Pancreas (tissue), 10 donors: ENCODE measurements at places on chromosomes 3 and 15. TPM values are rescaled to one million over a fixed set of nuclear protein-coding genes. Genes with fewer than 3 reads are reported as not detected.
A peak's percentile ranks its signal among the peaks of the same experiment; 100 is the strongest.

Gene TFG
- total RNA-seq: 48.9 TPM

DNA sequence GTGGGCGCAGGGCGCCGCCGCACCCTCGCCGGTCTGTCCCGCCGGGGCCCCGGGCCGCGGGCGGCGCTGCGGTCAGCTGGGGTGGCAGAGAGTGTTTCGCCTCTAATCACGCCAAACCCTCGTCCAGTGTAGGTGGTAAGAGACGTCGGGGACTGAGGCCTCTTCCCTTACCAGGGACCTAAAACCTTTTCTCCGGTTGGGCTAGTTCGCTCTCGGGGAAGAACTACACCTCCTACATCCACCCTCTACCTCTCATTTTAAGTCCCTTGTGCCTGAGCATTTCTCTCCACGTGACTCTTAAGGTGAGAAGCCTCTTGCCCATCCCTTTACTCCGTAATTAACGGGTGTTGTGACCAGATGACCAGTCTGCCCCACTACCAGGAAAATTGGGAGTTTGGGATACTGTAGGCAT, 520 bp downstream of the TMEM42 start:
- peak overlapping the region; percentile 77 for H3K27ac ChIP-seq
- no peak for DNase-seq
- H3K36me3 ChIP-seq: no peaks in the 10 kb centered on the region
- no peaks in the 10 kb centered on the region for H3K27me3 ChIP-seq

DNA sequence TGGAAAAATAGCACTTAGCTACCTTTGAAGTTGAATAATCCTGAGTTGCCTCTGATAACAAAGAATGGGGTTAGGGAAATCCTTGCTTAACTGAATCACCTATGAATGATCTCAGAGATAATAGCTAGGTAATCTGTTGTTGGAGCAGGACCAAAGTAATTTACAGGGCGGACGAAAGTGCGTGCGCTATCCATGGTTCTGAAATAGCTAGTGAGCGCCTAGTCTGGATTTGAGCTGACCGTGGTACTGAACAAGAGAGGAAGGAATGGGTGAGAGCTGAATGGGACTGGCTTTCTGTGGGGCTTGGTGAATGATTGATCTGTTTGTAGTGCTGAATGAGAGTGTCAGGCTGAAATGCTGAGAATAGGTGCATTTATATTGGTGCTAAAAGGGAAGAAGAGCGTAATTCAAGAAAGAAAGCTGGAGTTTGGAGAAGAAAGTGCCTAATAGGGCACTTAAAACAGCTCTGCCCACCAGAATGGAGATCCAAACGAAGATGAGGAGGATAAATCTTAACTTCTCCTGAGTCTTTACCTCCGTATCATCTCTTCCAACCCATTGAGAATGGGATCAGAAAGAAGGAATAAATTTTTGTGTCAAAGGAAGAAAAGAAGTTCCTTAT, 10.1 kb downstream of the SCN10A start:
- H3K27ac ChIP-seq: no peak overlapping the region
- no peaks in the 10 kb centered on the region for H3K36me3 ChIP-seq
- DNase-seq: peak; percentile 24
- no peaks in the 10 kb centered on the region for H3K4me1 ChIP-seq

DNA sequence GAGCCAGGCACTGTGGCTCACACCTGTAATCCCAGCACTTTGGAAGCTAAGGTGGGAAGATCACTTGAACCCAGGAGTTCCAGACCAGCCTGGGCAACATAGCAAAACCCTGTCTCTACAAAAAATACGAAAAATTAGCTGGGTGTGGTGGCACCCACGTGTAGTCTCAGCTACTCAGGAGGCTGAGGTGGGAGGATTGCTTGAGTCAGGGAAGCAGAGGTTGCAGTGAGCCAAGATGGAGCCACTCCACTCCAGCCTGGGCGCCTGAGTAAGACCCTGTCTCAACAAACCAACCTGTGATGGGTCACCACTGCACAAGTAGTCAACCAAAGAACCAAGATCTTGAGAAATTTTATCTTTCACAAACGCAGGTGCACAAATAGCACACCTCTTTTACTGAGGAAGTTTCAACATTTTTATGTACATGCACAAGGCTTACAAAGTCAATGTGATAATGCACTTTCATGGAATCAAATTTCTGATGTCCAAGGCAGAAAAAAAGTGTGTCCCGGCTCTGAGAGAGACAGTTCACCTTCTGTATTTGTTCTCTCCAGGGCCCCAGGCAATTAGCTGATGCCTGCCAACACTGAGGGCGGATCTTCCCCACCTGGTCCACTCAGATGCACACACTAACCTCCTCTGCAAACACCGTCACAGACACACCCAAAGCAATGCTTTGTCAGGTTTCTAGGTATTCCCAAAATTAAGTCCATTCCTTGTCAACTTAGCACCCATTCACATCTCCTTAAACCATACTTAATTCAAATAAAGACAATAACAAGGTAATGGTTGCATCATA, 12.4 kb downstream of the ACAA1 start:
- H3K4me3 ChIP-seq: no peak overlapping the region
- DNase-seq: no peak
- H3K27me3 ChIP-seq: no peaks in the 10 kb centered on the region

GRCh38 chr15:56034514-56034913, 41.1 kb upstream of the NEDD4 start:
- no peak overlapping the region for H3K27ac ChIP-seq
- H3K27me3 ChIP-seq: no peaks in the 10 kb centered on the region
- no peak for DNase-seq
- H3K4me1 ChIP-seq: no peaks in the 10 kb centered on the region
- H3K4me3 ChIP-seq: no peak overlapping the region
- no peaks in the 10 kb centered on the region for H3K36me3 ChIP-seq

Gene ROPN1
- total RNA-seq: not detected

DNA sequence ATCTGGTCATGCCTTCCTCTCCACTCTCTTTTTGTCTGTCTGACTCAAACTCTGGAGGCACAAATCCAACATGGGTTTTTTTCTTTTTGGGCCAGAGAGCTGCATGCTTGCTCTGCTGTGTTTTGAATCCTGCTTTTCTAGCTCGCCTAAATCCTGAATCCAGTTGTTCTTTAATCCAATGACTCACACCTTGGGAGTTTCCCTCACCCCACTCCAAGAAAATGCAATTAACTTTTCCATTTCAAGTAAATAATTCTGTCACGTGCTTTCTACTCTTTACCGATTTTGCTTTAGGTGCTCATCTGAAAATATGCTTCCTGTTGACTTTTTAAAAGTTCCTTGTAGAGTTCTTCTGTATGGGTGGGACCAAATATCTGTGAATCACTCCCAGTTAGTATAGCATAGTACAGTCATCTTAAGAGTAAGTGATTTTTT, 47.6 kb downstream of the SLMAP start:
- H3K27me3 ChIP-seq: no peaks in the 10 kb centered on the region
- H3K36me3 ChIP-seq: no peaks in the 10 kb centered on the region
- H3K4me1 ChIP-seq: peaks cover 36% of the 10 kb centered on the region
- DNase-seq: no peak

- H3K27ac ChIP-seq: no peak overlapping the region
- peaks cover 15% of the 10 kb centered on the region for H3K4me1 ChIP-seq
- no peaks in the 10 kb centered on the region for H3K27me3 ChIP-seq
- H3K36me3 ChIP-seq: no peaks in the 10 kb centered on the region
Observed at GRCh38 chr3:178083906-178084866, 452.1 kb upstream of the KCNMB2 start.

DNA sequence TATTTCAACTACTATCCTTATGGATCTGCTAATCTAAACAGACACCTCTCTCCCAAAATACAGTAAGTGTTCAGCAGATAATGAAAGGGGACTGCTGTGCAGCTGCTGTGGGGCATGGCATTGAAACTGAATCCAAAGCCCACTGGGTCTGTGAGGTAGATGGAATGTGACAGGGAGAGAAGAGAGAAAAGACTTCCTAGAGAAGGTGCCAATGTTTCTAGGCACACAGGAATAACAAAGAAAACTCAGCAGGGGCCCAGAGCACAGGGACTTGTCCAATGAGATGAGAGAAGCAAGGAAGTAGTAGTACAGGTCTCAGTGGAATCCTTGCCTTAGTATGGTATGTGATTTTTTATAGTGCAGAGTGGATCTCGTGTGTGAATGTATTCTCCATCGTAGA, 457.8 kb downstream of the IL5RA start:
- no peak overlapping the region for H3K4me3 ChIP-seq
- DNase-seq: no peak
- no peaks in the 10 kb centered on the region for H3K27me3 ChIP-seq
- no peaks in the 10 kb centered on the region for H3K4me1 ChIP-seq

- no peak overlapping the region for H3K27ac ChIP-seq
- H3K4me1 ChIP-seq: no peaks in the 10 kb centered on the region
- no peaks in the 10 kb centered on the region for H3K36me3 ChIP-seq
- no peak for DNase-seq
Observed at GRCh38 chr3:103847081-103848062, 1412.6 kb downstream of the ZPLD1 start.

DNA sequence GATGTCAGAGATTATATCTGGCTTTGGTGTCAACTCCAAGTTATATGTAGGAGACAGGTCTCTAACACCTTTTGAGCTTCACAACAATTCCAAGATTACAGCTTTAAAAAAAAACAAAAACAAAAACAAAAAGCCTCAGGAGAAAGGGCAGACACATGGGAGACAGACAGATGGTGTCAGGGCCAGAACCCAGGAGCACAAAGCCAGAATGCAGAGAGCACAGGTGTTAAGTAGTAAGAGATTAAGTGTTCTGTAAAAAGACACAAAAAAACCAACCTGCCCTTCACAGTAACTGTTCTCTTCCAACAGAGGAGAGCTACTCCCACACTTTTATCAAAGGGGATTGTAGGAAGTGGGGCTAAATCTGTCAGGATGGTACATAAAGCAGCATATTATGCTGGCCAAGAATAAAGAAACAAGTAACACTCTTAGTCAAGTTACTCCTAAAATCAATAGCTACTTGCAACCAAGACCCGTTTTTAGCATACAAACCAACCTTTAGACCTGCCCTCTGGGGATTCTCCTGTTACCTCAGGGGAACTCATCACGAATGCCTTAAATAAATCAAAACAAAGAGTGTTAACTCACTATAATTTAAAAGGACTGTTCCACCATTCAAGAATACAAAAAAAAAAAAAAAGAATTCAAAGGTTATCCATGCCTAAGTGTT, 5.9 kb downstream of the CPEB1 start:
- no peaks in the 10 kb centered on the region for H3K36me3 ChIP-seq
- no peak overlapping the region for H3K27ac ChIP-seq
- no peak for DNase-seq
- peaks cover 4% of the 10 kb centered on the region for H3K4me1 ChIP-seq
- H3K27me3 ChIP-seq: no peaks in the 10 kb centered on the region

DNA sequence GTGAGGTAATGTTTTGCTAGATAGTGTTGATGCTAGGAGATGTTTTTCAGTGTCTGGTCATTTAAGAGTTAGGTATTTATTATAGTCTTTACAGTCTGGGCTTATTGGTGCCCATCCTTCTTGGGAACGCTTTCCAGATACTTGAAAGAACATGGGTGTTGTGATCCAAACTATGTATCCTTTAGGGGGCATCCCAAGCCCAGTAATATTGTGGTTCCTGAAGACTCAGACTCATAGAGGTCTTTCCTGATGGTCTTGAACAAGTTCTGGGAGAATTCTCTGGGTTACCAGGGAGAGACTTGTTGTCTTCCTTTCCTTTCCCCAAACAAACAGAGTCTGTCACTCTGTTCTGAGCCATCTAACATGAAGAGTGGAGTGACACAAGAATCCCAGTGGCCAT, 99.7 kb upstream of the LRRC3B start:
- no peak overlapping the region for H3K27ac ChIP-seq
- H3K27me3 ChIP-seq: no peaks in the 10 kb centered on the region
- no peak for DNase-seq
- no peaks in the 10 kb centered on the region for H3K4me1 ChIP-seq

GRCh38 chr3:100106094-100106493, 8.2 kb downstream of the FILIP1L start:
- H3K27ac ChIP-seq: no peak overlapping the region
- H3K4me3 ChIP-seq: no peak overlapping the region
- peaks cover 15% of the 10 kb centered on the region for H3K4me1 ChIP-seq

Gene SENP7
- 8.7 TPM for total RNA-seq

- no peaks in the 10 kb centered on the region for H3K27me3 ChIP-seq
- no peak overlapping the region for H3K4me3 ChIP-seq
- H3K27ac ChIP-seq: no peak overlapping the region
- no peaks in the 10 kb centered on the region for H3K36me3 ChIP-seq
- H3K4me1 ChIP-seq: no peaks in the 10 kb centered on the region
Observed at GRCh38 chr15:69849232-69849610, 248.5 kb downstream of the TLE3 start.

- no peaks in the 10 kb centered on the region for H3K36me3 ChIP-seq
- H3K27ac ChIP-seq: no peak overlapping the region
- H3K27me3 ChIP-seq: no peaks in the 10 kb centered on the region
- no peak for DNase-seq
- no peak overlapping the region for H3K4me3 ChIP-seq
Observed at GRCh38 chr3:124439603-124440002, 290.6 kb upstream of the UMPS start.

- H3K4me1 ChIP-seq: no peaks in the 10 kb centered on the region
- no peaks in the 10 kb centered on the region for H3K36me3 ChIP-seq
- DNase-seq: no peak
- no peaks in the 10 kb centered on the region for H3K27me3 ChIP-seq
- no peak overlapping the region for H3K4me3 ChIP-seq
- H3K27ac ChIP-seq: no peak overlapping the region
Observed at GRCh38 chr3:99678896-99679295, 40.5 kb downstream of the COL8A1 start.

Gene LRRC31
- total RNA-seq: not detected

Gene GPR149
- 0.12 TPM for total RNA-seq

GRCh38 chr3:29324180-29324651, 43.3 kb downstream of the RBMS3 start:
- no peaks in the 10 kb centered on the region for H3K36me3 ChIP-seq
- peak overlapping the region; percentile 24 for H3K27ac ChIP-seq
- H3K27me3 ChIP-seq: no peaks in the 10 kb centered on the region
- H3K4me3 ChIP-seq: no peak overlapping the region

GRCh38 chr3:24503616-24504113, 9.0 kb upstream of the THRB start:
- DNase-seq: no peak
- no peaks in the 10 kb centered on the region for H3K36me3 ChIP-seq
- no peak overlapping the region for H3K4me3 ChIP-seq
- no peak overlapping the region for H3K27ac ChIP-seq

Gene KLHL6
- 0.20 TPM for total RNA-seq

- no peak for DNase-seq
- peaks cover 9% of the 10 kb centered on the region for H3K4me1 ChIP-seq
- H3K4me3 ChIP-seq: no peak overlapping the region
- peaks cover 5% of the 10 kb centered on the region for H3K36me3 ChIP-seq
- no peak overlapping the region for H3K27ac ChIP-seq
- H3K27me3 ChIP-seq: no peaks in the 10 kb centered on the region
Observed at GRCh38 chr3:168040607-168041208, 55.0 kb downstream of the GOLIM4 start.
